ENCODE measurements at places on chromosomes 2 and 18.

DNA sequence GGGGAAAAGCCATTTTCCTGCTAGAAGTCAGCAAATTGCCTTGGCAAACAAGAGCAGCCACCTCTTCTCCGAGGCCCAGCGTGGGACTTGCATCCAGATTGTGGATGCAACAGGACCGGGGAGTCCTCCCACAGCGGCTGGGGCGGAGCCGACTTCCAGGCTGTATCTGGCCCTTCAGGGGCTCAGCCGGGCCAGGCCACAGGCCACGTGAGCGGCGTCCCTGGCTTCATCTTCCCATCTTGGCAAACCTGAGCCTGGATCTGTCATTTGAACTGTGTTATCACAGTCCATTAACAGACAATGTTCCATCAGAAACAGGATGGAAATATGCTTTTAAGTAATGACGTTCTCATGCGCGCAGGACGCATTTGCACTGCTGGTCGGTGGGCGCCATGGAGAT is 483.5 kb upstream of the SALL3 start:
- DNase-seq, result no peak

DNA sequence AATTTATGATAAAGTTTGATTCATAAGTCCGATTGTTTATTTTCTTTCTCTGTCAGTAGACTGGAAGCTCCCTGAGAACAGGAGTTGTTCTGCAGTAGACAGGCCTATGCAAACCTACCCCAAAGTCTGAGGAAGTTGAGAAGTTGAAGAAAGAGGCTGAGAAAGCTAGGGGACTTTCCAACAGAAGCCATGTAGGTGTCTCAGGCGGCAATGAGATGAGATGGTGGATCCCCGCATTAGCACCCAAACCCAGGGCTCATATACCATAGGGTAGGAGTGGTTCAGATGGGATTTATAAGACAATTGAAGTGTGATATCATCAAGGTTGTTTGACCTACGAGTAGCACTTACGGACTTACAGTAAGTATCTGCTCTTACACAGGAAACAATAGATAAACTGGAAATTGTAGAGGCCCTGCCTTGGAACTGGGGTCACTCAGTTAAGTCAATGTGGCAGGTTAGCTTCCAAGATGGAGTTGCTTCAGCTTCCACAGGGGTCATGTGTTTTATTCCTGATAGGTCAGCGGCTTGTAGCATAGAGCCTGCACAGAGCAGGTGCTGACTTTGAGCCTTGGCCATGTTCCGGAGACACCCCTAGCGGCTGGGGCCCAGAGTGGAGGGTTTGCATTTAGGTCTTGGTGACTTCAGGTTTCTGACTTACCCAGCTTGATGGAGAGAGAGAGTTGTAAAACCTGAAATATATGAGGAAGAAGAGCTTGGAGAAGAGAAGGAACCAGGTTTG is 2.3 kb upstream of the PSD4 start:
- DNase-seq, result peak; percentile 34

DNA sequence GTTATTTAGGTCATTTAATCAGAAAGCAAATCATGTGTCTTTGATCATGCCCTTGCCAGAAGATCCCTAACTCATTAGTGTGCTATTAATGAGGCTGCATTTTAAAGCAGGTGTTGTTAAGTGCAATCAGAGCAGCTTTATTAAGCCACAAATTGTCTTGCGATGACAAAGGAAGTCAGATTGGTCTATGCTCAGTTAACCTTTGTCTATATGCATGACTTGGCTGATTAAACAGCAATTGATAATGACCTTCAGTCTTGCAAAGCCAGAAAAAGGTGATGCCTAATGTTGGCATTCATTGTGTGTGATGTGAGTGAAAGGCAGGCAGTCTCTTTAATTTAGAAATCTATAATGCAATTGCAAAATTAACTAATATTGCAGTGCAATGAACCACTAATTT is 166.9 kb downstream of the RND3 start:
- DNase-seq, result no peak

- DNase-seq, result no peak
Observed at GRCh38 chr2:109058191-109058632, 69.2 kb upstream of the EDAR start.

GRCh38 chr2:236256366-236256985 is 7.7 kb downstream of the ASB18 start:
- DNase-seq, result no peak

- DNase-seq, result no peak
Observed at GRCh38 chr2:23624915-23625314, 239.9 kb downstream of the KLHL29 start.

GRCh38 chr2:96320728-96321622 is 4.1 kb upstream of the ITPRIPL1 start:
- peak; percentile 52 for DNase-seq

DNA sequence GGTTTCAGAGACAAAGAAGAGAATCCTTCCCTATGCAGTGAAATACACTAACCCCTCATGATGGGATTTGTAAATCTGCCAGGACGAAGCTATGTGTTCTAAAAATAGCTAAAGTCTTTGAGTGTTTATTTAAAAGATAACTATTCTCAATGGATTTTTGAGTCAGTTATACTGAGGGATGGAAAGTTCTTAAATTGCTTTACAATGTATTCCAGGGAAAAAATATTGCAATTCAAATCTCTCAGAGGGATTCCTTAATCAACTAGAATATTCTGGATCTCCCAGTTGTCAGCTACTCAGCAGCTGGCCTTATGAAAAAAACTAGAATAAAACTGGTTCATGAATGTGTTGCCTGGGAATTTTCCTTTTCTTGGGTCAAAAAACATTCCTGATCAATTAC is 312.4 kb downstream of the PLCL1 start:
- no peak for DNase-seq

- no peak for DNase-seq
Observed at GRCh38 chr18:35620765-35621164, 39.2 kb downstream of the GALNT1 start.

GRCh38 chr2:38394903-38395341 is 17.8 kb upstream of the ATL2 start:
- DNase-seq, result no peak

DNA sequence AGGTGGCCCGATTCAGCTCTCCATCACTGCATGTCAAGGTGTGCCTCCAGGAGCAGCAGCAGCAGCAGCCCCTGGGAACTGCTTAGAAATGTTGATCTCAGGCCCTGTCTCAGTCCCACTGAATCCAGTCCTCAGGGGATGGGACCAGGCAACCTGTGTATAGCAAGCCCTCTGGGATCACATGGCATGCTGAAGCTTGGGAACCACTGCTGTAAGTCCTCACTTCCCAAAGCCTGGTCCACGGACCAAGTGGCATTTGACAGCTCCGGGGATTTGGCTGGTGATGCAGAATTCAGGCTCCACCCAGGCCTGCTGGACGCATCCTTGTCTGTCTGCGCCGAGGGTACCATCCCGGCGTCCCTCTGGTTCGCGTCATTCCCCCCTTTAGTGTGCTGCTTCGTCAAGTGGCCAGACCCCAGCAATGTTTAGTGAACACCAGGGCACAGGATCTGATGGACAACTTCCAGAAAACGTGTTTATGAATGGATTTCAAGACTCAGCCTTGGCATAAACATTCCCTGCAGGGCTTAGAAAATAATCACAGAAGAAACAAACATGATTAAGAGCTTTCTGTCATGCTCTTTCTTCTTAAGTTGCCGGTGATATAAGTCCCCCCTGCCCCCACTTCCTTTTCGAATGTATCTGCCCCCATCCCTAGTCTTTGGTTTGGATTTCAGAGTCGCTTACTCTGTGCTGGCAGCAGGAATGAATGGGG is 234.0 kb downstream of the GBX2 start:
- DNase-seq, result no peak

GRCh38 chr2:58089081-58089480 is 42.5 kb downstream of the VRK2 start:
- no peak for DNase-seq

DNA sequence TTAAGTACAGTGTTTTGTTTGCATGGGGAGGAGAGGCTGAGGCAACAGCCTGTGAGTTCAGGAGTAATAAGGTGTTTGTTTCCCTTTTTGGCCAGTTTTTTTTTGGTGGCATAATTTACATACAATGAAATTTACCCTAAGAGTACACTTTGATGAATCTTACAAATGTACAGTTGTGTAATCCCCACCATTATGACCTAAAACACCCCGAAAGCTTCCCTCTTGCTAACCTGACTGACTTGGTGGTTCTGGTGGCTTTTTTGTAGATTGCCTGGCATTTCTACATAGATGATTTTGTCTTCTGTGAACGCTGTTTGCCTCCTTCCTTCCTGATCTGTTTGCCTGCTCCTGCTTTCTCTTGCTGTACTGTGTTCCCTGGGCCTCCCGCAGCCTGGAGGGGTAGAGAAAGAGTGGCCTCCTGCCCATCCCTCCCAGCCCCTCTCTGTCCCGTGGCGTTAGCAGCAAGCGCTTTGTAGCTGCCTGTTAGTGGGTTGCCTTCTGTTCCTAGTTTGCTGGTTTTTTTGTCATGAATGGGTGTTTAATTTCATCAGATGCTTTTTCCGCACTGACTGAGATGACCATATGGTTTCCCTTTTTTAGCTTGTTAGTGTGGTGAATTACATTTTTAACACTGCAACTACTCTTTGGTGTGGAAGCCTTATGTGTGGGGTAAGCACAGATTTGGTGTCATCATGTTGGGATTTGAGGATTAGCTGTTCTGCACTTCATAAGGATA is 32.1 kb downstream of the ASAP2 start:
- no peak for DNase-seq

DNA sequence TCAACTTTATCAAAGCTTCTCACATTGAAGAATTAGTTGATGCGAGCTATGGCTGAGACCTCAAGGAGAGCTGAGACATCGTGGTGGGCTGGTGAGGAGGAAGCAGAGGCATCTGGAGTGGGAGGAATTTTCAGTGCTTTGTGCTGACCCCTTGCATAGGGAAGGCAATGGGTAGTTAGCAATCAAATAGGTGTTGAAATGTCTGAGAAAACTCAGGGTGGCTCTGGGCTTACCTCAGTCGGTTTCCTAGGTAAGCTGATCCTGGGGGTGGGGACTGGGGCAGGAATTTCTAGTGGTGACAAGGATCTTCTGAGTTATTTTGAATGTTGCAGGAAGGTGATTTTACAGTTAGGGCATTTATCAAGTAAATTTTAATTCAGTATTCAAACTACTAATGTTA is 20.7 kb upstream of the DPP10 start:
- DNase-seq, result no peak

DNA sequence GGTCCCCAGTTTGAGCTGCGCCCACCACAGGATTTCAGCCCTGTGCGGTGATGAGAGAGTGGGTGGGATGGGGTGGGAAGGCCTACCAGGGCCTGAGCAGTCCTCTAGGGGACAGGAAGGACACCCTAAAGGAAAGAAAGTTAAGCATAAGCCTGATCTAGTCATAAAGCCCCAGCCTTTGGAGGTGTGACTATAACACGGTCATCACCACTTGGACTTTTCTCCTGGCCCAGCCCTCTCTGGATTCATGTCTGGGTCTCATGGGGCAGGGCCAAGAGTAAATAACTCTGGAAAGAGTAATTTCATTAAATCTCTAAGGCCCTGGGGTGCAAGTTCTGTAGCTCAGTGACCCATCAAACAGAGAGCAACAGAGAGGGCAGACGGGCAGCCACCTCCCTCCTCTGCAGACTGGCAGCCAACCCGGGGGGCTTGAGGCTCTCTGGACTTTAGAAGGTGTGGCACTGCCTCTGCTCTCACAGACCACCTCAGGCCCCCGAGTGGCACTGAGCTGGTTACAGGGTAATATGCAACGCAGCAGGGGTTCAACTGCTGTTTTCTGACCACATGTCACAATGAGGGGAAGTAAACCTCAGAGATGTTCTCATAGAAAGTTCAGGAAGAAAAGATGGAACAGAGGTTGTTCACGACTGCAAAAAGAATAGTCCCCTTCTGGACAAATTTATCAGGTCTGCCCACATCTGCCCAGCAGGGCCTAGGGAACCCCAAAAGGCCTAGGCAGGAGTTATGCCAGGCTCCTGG is 41.5 kb downstream of the TGFA start:
- no peak for DNase-seq

DNA sequence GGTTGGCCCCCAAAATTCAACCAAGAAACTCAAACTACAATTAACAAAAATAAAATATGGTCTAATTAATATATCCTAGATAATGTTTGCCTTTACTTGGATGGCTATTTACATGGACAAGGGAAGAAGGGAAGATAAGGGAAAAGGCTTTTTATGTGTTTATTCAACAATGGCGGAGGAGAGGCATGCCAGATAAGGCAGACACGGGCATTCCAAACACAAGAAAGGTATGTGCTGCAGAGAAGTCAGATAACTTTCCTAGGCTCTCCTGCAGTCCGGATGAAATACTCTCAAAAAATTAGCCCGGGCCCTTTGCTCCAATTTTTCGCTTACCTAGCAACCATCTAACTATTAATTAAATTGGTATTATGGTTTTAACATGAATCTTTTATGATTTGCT is 5.1 kb upstream of the TTR start:
- DNase-seq, result no peak

- no peak for DNase-seq
Observed at GRCh38 chr2:52238782-52239181, 1206.8 kb upstream of the NRXN1 start.

DNA sequence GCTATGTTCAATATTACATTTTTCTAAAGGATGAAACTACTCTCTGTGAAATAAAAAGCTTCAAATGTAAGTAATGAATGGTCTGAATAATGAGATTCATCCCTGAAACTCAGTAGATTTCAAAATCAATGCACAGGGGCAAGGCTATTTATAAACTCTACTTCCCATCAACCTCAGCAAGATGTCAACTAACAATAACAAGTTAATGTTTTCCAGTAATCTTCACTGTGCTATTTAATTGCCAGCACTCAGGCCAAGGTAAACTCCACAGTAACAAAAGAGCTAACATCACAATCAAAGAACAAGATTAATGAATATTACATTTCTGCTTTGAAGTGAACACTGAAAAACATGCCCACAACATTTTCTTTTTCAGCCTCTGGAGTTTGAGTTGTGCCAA is 144.3 kb upstream of the ZFP36L2 start:
- DNase-seq, result no peak

- DNase-seq, result no peak
Observed at GRCh38 chr2:173997753-173998152, 32.6 kb upstream of the SP3 start.

All from activated CD4-positive, alpha-beta memory T cell treated with anti-CD3 and anti-CD28 coated beads for 36 hours (primary cell).